Midbrain (tissue), 1 donor: ENCODE measurements at places on chromosomes 2 and 18.

DNA sequence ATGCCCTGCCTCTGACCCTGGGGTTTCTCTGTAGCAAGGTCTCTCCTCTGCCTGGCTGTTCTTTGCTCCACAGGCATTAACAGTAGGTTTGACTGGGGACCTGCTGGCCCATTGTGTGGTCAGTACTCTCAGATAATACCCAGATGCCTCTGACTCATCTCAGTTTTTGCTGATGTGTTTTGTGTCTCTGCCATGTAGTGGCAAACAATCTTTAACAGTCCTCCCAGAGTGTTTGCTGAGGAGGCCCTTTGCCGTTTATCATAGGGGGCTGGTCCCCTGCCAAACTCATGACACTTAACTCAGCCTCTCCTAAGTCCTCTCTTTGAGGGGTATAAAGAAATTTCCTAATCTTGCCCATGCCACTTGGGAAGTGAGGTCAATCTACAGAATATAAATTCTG, 793.7 kb upstream of the FANCL start:
- DNase-seq: no peak

- no peak for DNase-seq
Observed at GRCh38 chr2:151204756-151205155, 56.9 kb downstream of the RBM43 start.

GRCh38 chr2:105822186-105822585, 77.5 kb downstream of the NCK2 start:
- no peak for DNase-seq

- DNase-seq: no peak
Observed at GRCh38 chr2:226327830-226328229, 471.8 kb downstream of the IRS1 start.

GRCh38 chr18:62450175-62450545, 72.7 kb upstream of the ZCCHC2 start:
- no peak for DNase-seq

DNA sequence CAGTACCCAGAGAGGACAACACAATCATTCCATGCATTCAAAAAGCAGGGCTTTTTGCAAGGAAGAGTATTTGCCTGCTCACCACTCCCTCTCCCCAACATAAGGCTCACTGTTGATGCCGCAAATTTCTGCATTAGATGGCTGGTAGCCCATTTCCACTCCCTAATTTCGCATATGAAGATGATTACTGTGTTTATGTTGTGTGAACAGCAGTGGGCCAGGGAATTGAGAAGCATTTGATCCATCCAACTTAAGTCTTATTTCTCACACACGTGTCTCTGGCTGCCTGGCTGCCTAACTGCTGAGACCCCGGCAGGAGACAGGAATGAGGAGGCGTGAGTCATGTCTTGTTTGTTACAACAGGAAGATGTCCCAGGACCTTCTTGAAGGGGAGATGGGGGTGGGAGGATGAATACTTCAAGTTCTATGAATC, 294.1 kb downstream of the ALK start:
- no peak for DNase-seq

DNA sequence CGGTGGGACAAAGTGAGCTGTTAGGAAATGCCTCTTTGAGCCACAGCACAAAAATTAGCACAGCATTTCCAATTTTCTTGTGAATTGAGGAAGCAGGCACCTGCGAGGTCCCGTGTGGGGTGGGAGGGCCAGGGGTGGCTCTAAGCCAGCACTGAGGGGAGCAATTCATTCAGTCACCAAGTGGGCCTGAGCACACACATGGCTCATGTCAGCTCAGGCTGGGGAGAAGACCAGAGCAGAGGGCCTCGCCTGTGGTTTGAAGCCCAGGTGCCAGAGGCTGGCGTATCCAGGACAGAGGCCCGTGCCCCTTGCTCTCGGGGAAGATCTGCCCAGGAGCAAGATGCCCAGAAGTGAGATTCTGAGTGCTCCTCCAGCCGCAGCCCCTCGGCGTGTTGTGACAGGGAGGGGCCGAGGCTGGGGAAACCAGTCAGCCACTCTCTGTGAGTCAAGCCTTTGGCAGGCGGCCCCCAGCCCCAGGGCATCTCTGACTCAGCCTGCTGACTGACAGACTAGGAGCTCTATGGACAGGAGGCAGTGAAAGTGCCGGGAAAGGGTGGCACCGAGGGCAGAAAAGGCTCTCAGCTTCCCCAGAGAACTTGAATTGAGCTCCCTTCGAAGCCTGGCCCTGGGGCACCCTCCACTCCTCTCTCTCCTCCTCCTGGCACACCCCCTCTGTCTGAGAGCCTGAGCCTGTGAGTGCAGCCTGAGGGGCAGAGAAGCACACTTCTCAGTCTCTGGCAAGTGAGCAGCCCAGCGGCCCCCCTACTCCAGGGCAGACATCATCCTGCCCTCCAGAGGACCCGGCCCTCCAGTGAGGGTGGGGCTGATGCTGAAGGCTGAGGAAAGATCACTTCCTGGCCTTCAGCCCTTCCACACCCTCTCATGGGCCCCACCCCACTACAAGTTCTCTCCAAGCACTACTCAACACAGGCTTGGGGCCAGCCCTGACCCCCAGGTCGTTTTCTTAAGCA, 32.3 kb downstream of the CYP26B1 start:
- DNase-seq: no peak

DNA sequence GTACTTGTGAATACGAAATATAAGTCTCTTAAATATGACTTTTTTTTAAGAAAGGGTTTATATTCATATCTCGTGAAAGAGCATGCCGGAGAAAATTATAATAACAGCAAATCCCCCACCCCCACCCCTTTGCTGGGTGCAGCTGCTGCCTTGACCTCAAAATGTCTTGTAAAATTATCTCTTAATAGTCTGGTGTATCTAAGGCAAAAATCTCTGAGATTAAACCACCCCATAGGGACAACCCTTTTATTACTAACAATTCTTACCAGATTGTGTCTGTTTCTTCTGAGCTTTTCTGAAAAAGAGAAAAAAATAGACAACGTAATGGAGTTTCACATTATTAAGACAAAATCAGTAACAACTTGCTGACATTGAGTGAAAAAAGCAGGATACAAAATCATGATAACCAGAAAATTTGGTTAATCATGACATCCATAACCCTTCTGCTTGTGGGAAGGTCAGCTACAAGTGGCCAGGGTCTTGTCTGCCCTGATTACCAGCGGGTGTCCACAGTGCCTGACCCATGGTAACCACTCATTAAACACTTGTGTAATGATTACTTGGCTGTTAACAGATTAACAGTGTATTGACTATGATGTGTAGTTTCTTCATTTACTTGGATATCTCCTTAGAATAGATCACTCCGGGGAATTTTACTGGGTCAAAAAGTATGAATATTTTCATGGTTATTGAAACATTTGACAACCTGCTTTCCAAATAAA, 1.5 kb downstream of the STRADB start:
- no peak for DNase-seq
